ENCODE measurements at places on chromosomes 5 and 9. TPM values are rescaled to one million over a fixed set of nuclear protein-coding genes. Genes with fewer than 3 reads are reported as not detected.

Gene GADD45G
- 1.8 TPM for total RNA-seq

Gene CXCL14
- 6.1 TPM for total RNA-seq

Gene OLFM1
- total RNA-seq, result 1.8 TPM

GRCh38 chr5:153601377-153601776, 110.9 kb downstream of the GRIA1 start:
- DNase-seq, result no peak
- H3K4me3 ChIP-seq, result no peak overlapping the region
- H3K4me1 ChIP-seq, result no peaks in the 10 kb centered on the region
- no peak overlapping the region for H3K27ac ChIP-seq
- no peaks in the 10 kb centered on the region for H3K36me3 ChIP-seq

- peaks cover 35% of the 10 kb centered on the region for H3K4me1 ChIP-seq
- DNase-seq, result no peak
- no peaks in the 10 kb centered on the region for H3K36me3 ChIP-seq
- H3K27ac ChIP-seq, result no peak overlapping the region
Measured at GRCh38 chr5:51391175-51391574, 7.9 kb downstream of the ISL1 start.

- no peak for DNase-seq
- H3K4me1 ChIP-seq, result peaks cover 1% of the 10 kb centered on the region
- H3K36me3 ChIP-seq, result no peaks in the 10 kb centered on the region
Measured at GRCh38 chr5:91477408-91477807, 94.3 kb upstream of the ARRDC3 start.

GRCh38 chr9:1554081-1555035, 460.8 kb upstream of the SMARCA2 start:
- no peak for DNase-seq
- H3K36me3 ChIP-seq, result no peaks in the 10 kb centered on the region

DNA sequence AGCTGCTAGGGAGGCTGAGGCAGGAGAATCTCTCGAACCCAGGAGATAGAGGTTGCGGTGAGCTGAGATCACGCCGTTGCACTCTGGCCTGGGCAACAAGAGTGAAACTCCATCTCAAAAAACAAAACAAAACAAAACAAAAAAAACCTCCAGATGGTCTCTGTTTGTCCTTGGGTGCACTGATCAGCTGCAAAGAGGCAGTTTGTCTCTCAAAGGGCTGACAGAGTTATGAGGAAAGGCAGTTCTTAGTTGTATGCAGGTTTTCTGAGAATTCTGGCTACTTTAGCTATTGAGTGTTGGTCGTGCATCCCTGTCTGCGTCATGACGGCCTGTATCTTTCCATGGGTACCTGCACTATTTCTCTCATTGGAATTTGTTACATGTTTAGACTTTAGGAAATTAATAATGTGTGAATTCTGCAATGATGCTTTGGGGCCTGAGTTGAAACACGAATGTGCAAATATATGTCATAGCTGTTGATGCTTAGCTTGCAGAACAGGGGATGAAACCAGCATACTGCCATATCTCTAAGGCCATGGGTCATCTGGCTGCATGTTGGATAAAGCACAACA, 18.2 kb downstream of the OR2S2 start:
- H3K4me1 ChIP-seq, result peaks cover 8% of the 10 kb centered on the region
- no peaks in the 10 kb centered on the region for H3K36me3 ChIP-seq
- H3K27me3 ChIP-seq, result peaks cover 41% of the 10 kb centered on the region
- H3K27ac ChIP-seq, result no peak overlapping the region
- H3K4me3 ChIP-seq, result no peak overlapping the region

DNA sequence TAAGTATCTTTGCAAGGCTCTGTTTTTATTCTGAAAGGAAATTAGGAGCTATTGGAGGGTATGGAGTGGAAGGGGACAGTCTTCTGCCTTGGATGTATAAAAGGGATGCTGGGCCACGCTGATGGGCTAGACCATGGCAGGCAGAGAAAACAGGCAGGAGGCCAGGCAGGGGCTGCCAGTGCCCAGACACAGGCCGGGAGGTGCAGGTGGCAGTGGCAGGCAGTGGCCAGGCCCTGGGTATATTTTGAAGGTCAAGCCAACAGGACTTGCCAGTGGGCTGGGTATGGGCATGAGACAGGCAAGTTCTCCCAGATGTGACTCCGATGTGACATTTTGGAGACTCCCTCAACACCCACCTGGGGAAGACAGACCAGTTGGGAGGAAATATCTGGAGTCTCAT, 131.9 kb downstream of the KCNIP1 start:
- H3K27me3 ChIP-seq, result peaks cover 19% of the 10 kb centered on the region
- no peak for DNase-seq
- peaks cover 10% of the 10 kb centered on the region for H3K4me1 ChIP-seq
- no peak overlapping the region for H3K27ac ChIP-seq
- no peak overlapping the region for H3K4me3 ChIP-seq
